ENCODE measurements at places on chromosomes 2 and 18. TPM values are rescaled to one million over a fixed set of nuclear protein-coding genes. Genes with fewer than 3 reads are reported as not detected.

GRCh38 chr2:170235860-170236679 is 58.1 kb downstream of the MYO3B start:
- no peak for DNase-seq

DNA sequence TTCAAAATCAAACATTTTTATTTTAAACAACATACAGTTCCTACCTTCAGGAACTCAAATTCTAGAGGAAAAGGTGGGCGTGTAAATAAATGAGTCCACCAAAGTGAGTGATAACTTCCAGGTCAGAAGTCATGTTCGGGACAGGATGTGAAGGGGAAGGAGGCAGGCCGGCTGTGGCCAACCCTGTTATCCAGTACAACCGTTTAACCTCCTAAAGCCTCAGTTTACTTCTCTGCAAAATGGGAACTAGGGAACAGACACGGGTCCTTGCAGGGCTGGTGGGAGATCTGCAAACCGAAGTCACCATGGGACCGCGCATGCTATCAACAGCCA is 373 bp downstream of the EIPR1 start:
- DNase-seq = no peak

Gene HOXD13
- polyA plus RNA-seq = 0.43 TPM

DNA sequence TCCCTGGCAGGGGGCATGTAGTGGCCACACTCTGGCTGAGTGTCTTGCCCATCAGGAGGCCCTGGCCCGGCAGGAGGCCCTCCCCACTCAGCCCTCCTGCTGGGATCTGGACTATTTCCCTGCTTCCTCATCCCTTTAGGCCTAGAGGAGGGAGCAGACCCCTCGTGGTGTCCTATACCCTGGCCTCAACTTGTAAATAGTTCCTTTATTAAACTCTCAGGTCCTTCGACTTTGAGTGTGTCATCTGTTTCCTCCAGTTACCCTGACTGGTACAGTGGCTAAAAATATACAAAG is 166.7 kb upstream of the GLI2 start:
- DNase-seq = no peak

DNA sequence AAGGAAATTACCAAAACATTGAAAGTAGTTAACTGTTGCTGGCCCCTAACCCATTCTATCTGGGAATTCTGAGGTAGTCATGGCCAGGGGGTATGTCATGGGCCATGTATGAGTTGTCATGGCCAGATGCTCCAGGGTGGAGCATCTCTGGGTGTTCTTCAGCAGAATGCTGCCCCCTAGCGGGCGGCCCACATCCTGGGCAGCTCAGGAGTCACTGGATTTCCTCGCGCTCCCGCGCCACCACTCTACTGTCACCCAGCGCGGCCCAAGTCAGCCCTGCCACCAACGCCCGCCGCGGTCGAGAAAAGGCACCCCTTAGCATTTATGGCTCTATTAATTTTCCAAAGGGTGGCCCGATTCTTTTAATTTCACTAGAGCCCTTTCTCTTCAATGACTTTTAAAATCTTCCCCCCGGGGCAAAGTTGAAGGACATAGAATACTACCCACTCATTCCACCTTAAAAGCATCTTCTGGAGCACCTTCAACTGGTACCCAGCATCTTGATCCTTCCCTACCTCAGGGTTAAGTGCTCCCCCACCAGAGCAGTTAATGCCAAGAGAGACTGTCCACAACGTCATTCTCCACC is 41.6 kb downstream of the PKDCC start:
- DNase-seq = no peak

Measured in BJ (cell line).